RCC 7860 (cell line): ENCODE measurements at places on chromosomes 5 and 9.
A peak's percentile ranks its signal among the peaks of the same experiment; 100 is the strongest.

- DNase-seq: no peak
These were observed 468.9 kb downstream of the DTWD2 start for GRCh38 chr5:118519466-118519865.

DNA sequence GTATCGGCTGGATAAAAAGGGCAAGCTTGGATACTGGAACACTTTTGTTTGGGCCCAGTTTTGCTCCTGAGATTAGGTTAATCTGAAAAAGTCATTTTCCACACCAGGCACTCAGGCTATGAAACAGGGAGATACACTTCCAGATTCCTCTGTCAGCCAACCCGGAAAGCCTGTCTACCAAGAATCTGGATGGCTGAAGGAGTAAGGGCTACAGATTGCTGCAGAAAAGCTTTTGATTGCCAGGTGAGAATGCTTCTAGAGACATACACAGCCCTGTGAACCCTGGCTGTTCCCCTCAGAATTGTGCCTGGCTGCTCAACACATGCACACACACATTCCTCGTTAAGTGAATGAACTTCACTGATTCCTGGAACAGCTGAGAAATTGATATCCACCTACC lies 114.4 kb downstream of the PSD2 start:
- DNase-seq: no peak

DNA sequence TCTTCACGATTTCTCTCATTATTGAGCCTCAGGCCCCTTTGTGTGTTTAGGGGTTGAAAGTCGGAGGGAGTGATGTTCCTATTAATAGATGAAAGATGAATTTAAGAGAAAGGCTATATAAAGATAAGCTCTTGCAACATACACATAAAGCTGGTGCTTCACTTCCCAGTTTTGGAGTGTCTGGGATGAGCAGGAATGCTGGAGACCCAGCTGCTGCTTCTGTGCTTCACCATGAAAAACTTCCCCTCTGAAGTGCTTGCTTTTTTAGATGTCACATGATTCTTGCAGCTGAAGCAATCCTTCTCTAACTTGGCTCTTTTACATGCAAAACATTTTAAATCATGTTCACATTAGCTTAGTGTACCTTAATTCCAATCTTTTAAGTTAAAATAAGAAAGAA lies 19.7 kb upstream of the SNCAIP start:
- DNase-seq: no peak

- no peak for DNase-seq
These were observed 143.4 kb upstream of the CDH6 start for GRCh38 chr5:31049936-31050704.

DNA sequence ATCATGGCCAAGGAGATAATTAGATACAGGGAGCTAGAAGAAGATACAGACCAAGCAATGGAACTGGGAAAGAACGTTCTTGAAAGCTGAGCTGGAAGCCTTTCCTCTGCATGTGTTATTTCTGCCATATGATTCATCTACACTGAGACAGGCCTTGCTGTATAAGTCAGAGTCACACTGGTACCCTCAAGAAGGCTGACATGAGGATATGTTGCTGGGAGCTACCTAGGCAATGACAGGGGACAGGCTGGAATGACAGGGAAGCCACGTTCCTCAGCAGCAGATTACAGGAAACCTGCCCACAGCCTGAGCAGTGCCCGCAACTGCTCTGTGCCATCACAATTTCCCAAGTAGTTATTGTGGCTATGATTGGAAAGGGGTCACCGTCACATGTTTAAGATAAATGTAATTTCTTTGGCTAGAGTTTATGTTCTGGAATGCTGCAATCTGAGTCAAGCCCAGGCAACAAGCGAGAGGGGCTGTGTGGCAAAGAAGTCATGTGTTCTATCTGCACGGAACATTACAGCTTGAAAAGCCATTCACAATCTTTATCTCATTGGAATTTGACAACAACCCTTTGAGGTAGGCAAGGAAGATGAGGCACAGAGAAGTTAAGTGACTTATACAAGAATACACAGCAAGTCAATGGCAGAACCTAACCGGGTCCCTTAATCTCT lies 108.2 kb downstream of the TTLL11 start:
- peak; percentile 11 for DNase-seq

- no peak for DNase-seq
These were observed 15.1 kb downstream of the IFNA1 start for GRCh38 chr9:21455320-21455719.

DNA sequence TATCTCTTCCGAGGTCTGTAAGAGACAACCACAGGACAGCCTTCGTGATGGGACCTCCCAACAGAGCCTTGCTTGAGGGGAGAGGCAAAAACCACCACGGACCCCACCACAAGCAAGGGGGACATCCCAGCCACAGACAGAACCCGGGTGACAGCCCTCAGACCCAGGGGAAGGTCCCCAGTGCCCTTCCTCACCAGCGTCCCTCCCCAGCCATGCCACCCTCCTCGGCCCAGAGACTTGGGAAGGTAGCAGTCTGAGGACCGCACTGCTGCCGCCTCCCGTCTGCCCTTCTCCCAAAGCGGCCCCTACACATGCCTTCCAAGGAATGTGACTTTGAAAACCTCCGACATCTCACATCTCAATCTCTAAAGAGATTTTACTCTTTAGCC lies 13.4 kb downstream of the IPPK start:
- DNase-seq: no peak

- no peak for DNase-seq
These were observed 32.2 kb downstream of the ANKS6 start for GRCh38 chr9:98763986-98764745.

GRCh38 chr9:91001146-91001611 lies 199.6 kb downstream of the SYK start:
- DNase-seq: peak; percentile 92

DNA sequence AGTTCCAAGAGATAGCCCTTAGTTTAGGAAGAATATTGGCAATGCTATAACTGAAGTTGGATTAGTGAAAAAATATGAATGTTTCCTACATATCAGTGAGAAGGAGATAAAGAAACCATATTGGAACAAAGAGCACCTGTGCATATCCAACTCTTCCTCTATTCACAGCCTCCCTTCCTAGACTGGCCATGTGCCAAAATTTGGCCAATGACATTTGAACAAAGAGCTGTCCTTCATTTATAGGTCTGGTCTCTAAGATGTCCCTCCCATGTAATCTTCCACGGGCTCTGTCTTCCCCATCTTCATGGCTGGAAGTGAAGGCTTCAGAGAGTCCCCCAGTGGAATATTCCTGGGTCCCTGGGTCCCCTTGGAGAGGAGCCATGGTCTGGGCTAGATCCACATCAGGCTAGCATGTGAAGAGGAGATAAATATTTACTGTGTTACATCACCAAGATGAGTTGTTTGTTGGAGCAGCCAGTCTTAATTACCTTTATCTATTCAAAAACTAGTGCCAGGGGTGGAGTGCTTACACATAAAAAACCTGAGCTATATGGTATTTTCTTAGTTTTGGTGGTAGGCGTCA lies 190.0 kb upstream of the S1PR3 start:
- DNase-seq: no peak

DNA sequence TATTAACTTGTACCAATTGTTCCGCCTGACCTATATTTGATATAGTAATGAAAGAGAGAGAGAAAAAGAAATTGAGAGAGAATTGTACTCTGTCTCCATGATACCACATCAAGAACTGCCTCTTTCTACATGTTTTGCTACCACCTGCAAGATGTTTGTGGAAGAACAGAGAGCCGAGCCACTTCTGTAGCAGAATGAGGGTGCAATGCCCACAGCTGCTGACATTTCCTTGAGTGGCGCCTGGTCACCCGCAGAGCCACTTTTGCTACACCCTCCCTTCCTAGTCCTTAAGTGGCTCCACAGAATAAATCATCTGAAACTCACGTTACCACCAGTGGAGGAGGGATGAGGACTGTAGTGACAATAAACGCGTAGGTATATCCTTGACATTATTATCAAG lies 17.1 kb upstream of the FAM81B start:
- no peak for DNase-seq

GRCh38 chr5:61363401-61364114 lies 31.5 kb downstream of the ZSWIM6 start:
- DNase-seq: no peak

DNA sequence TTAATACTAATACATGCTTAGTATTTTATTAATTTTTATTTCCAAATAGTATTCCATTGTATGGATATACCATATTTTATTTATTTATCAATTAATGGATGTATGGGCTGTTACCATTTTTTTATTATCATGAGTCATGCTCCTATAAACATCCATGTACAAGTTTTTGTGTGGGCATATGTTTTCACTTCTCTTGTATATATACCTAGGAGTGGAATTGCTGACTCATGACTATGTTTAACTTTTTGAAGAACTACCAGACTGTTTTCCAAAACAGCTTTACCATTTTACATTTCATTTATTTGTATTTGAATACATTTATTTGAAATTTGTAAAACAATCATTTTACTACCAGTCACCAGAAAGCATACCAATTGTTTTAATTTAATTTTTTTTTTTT lies 14.1 kb upstream of the LRRC19 start:
- DNase-seq: no peak

- no peak for DNase-seq
These were observed 379.5 kb upstream of the CD180 start for GRCh38 chr5:67576112-67576511.

DNA sequence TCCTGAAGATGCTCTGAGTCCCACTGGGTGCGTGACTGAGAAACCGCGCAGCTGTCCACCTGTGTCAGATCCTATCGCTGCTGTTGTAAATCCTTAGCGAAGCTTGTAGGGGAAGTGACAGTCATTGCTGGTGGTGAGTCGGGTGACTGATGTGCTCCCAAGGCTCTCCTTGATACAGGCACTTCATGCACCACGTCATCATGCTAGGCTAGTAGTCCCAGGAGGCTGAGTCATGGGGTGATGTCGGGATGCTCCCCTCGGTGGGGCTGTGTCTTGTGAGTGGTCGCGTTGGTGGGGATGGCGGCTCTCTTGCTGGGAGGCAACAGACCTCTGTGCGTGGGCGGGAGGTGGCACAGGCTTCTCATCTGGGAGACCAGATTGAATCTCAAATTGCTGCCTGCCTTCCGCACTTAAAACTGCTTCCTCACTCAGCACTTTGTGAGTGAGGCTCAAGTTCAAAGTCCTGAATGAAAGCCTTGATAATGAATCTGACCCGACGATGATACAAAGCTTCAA lies 84.7 kb downstream of the CSNK1A1 start:
- peak; percentile 87 for DNase-seq

DNA sequence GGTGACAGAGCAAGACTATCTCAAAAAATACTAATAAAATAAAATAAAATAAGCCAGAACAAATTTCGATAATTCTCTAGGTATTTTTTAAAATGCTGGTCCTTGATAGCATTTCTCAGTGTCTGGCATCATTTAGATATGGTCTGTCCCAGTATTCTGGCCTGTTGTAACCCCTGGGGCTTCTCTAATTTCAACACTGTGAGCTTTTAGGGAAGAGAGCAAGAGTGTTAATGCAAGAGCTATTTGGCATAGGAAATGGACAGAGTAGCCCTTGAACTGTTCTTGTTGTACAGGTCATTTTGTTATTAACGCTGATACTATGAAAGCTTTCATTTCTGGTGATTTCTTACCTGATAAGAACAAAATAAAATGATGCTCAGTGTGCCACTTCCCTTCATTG lies 112.2 kb upstream of the ZNF608 start:
- no peak for DNase-seq

DNA sequence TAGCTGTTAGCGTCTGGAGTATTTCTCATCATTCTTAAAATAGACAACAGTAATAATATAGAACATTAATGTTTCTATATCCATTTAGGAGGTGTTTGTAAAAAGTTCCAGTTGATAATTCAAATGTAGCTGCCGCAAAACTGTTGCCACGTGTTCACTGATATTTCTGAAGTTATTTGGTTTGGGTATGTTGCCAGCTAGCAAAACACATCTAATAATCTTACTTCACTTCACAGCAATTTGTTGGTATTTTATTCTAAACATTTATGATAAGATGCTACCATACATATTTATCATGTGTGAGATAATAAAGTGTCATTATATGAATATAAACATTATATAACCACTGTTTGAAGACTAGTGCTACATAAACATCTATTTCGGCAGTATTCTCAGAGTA lies 101.6 kb downstream of the CDH12 start:
- DNase-seq: no peak

DNA sequence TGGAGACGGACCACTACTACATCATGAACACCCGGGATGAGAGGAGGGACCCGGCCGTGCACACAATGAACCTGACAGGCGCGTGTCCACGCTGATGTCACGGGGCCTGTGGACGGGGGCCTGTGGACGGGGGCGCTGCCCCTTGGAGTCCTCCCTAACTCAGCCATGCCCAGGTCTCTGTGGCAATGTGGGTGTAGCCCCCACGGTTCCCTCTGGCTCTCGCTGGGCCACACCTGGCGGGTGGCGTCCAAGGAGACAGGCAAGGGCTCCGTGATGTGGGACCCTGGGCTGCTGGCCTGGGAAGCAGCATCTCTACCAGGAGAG lies 22.1 kb downstream of the PAEP start:
- DNase-seq: no peak

DNA sequence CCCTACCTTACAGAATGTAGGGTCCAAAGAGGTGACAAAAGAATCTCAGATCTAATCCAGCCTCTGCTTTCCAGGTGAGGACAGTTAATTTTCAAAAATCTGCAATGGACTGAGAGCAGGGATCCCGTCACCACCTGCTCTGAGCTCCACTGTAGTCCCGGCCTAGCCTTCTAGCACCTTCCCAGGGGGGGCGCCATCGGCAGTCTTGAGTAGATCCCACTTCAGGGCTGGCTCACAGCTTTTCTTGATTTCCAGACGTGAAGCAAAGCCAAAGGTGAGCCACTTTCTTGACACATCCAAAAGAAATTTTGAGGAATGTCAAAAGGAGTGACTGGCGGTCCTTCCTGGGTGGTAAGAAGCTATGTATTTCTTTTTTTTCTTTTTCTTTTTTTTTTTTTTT lies 114.1 kb downstream of the SYK start:
- DNase-seq: no peak

DNA sequence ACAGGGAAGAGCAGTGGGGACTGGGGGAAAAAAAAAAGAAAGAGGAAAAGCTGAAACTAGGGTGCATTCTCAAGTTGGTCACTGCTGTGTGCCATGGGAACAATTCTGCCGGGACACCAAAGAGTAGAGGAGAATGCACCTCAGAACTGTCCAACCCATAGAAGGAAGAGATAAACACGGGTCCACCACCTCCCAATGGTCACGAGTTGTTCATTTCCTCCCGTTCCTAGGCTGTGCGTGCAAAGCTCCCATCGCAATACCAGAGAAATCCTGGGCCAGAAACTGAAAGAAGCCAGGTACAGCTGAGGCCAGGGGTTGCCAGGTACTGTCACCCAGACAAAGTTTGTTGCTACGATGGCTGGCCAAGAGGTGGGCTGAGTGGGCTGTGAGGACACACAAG lies 236.9 kb upstream of the ANKRD55 start:
- DNase-seq: no peak

GRCh38 chr5:21654556-21654955 lies 1198.6 kb downstream of the CDH12 start:
- DNase-seq: no peak

DNA sequence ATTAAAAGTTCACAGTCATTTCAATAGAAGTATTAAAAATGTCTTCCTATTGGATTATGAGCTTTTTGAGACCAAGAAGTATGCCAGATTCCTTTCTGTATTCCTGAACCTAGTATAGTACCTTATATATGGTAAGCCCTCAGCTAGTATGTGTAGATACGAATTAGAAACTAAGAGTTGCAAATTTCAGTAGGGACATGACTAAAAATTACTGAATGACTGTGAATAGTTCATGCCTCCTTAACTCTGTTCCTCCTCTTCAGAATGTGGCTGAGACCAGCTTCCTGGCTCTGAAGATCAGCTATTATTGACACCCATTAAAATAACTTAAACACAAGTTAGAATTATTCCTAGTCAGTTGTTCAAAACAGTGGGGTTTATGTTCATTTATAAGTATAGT lies 19.7 kb downstream of the KDM3B start:
- DNase-seq: no peak
